ENCODE measurements at places on chromosomes 2 and 18. TPM values are rescaled to one million over a fixed set of nuclear protein-coding genes. Genes with fewer than 3 reads are reported as not detected.

The UXS1 gene
- total RNA-seq, result 45.8 TPM

The LRATD1 gene
- 33.4 TPM for total RNA-seq

The M1AP gene
- total RNA-seq, result 2.0 TPM

The NOSTRIN gene
- 36.1 TPM for total RNA-seq

The FZD7 gene
- total RNA-seq, result 10.4 TPM

The SIX3 gene
- total RNA-seq, result not detected

The CHRND gene
- not detected for total RNA-seq
